ENCODE measurements at places on chromosomes 1 and 21.

DNA sequence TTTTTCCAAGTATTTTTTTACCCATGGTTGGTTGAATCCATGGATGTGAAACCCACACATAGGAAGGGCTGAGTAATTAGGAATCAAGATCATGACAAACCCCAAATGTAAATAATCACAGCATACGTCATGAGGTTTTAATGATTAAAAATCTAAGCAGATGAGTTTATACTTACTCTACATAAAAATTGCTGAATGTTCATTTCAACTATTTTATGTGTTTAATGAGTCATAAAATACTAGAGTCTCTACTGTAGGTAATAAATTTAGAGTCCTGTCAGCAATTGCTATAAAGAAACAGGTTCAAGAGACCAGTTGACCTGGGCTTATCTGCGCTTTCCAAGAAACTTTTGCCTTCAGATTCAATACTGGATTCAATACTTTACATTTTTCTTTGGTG lies 18.2 kb downstream of the CTH start:
- DNase-seq, result no peak

DNA sequence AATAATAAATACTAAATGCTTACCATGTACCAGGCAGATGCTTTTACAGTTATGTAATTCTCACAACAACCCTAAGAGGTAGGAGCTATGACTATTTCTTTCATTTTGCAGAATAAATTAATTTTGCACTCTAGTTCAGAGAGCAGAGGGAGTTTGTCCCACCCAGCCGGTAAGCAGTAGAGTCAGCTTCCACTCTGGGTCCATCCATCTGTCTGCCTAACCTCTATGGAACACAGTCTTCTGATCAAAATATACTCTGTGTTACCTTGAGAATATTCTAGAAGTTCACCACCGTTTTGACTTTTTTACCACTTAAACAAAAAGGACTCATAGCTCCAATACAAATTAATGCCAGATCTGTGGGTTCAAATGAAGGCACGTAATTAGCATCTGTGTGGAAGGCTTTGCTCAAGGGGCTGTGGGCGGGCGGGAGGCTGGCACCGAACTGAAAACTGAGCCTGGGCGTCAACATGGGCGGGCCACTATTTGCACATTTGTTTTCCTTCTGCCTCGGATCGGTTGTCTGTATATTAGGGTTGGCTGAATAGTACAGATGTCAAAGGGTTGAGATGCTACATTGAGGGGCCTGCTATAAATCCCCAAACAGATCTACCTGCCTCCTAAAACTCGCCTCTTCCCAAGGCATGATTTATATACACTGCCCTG lies 33.1 kb upstream of the LMO4 start:
- no peak for DNase-seq

GRCh38 chr1:10378081-10378841 lies 20.6 kb upstream of the PGD start:
- DNase-seq, result no peak

DNA sequence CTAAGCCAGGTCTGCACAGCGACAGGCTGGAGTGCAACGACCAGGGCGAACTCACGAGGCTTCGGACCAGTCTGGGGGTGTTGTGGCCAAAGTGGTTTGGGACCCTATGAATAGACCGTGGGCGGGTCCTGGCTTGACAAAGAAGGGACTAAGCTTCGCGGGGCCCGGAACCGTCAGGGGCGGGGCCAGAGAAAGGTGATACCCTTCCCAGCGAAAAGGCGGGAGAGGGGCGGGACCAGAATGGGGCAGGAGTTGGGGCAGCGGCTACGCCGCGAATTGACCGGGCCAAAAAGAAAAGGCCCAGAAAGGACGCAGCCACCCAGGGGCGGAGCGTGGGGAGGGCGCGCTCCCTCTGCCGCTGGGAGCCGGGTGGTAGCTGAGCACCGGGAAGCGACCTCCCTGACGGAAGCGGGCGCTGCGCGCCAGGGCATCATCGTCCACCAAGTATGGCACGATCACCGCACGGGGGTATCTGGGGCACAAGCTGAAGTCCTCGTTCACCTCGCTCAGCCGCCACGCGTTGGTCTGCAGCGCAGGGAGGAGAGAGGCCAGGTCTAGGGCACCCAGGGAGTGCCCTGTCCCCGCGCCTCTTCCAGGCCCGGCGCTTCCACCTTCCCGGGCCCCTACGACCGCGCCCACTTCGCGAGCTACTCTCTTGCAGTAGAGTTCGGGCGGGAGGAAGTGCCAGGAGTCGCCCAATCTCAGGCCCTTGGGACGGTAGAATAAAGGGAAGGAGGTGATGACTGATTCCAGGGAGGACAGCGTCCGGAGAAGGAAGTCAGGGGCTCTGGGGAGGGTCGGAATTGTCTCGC lies 6.7 kb upstream of the FAM167B start:
- peak; percentile 37 for DNase-seq

DNA sequence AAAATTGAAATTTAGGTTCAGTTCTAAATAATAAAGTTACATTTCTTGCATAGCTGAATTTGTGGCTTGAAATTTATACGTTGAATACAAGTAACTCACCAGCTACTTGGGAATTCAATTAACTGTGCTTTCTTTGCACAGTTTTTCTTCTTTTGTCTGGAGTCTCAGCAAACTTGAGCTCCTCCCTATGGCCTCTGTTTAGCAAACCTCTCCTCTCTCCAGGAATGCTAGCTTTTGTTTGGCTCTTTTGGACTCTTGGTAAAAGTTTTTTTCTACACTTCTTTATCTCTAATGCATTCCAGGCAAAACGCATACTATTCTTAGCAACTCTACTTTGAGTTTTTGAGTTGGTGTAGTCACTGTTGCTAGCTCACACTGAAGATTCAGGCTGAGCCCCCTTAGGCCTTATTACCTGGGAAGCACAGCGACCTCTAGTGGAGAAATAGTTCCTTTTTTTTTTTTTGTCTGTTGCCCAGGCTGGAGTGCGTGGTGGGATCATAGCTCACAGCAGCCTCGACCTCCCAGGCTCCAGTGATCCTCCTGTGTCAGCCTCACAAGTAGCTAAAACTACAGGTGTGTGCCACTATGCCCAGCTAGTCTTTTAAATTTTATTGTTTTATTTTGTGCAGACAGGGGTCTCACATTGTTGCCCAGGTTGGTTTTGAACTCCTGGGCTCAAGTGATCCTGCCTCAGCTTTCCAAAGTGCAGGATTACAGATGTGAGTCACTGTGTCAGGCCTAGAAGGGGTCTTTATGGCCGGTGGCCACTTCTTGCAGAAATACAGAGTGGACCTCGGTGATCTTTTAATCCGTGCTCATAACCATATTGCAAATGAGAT lies 61.7 kb downstream of the CASQ2 start:
- DNase-seq, result no peak

DNA sequence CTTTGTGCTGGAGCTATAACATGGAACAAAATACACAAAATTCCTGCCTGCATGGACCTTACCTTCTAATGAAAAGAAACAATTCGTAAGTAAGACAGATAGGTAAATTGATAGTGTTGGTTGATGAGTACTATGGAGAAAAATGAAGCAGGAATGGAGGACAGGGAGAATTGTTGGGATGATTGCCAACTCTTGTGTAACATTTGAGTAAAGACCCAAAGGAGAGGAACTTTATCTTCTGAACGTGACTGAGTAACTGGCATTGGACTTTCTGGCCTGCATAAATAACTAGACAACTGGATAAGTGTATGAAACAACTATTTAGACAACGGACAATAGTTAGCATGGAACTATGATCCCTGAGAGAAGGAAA lies 6.8 kb upstream of the EFCAB14 start:
- no peak for DNase-seq

All from NCI-H1436 treated with DMSO at 0.1 percent for 48 hours (cell line).